Caco-2 (cell line): ENCODE measurements at places on chromosomes 5 and 9. TPM values are rescaled to one million over a fixed set of nuclear protein-coding genes. Genes with fewer than 3 reads are reported as not detected.

GRCh38 chr9:82571540-82571939 is 491.4 kb downstream of the RASEF start:
- no peak overlapping the region for H3K27ac ChIP-seq
- no peaks in the 10 kb centered on the region for H3K36me3 ChIP-seq
- no peaks in the 10 kb centered on the region for H3K4me1 ChIP-seq
- no peaks in the 10 kb centered on the region for H3K27me3 ChIP-seq
- no peak overlapping the region for H3K4me3 ChIP-seq
- no peak for DNase-seq

GRCh38 chr9:135169709-135170226 is 82.3 kb downstream of the OLFM1 start:
- no peak overlapping the region for H3K27ac ChIP-seq
- no peak overlapping the region for H3K4me3 ChIP-seq
- no peaks in the 10 kb centered on the region for H3K4me1 ChIP-seq
- no peaks in the 10 kb centered on the region; the same call in 1 of the 2 replicates for H3K27me3 ChIP-seq
- DNase-seq, result no peak

TLX3 gene
- total RNA-seq, result not detected in 2 replicates

LECT2 gene
- total RNA-seq, result 0.51 and 0.70 TPM in 2 replicates

TRUB2 gene
- 34.1 and 37.4 TPM in 2 replicates for total RNA-seq

SHB gene
- 18.3 and 18.4 TPM in 2 replicates for total RNA-seq
